Stimulated activated CD8-positive, alpha-beta memory T cell treated with anti-CD3 and anti-CD28 coated beads, Interleukin-7, amount 100 ng/mL, for 48 hours (primary cell): ENCODE measurements at places on chromosomes 2 and 18.

GRCh38 chr2:180520921-180521581 lies 459.4 kb upstream of the UBE2E3 start:
- no peak for DNase-seq

DNA sequence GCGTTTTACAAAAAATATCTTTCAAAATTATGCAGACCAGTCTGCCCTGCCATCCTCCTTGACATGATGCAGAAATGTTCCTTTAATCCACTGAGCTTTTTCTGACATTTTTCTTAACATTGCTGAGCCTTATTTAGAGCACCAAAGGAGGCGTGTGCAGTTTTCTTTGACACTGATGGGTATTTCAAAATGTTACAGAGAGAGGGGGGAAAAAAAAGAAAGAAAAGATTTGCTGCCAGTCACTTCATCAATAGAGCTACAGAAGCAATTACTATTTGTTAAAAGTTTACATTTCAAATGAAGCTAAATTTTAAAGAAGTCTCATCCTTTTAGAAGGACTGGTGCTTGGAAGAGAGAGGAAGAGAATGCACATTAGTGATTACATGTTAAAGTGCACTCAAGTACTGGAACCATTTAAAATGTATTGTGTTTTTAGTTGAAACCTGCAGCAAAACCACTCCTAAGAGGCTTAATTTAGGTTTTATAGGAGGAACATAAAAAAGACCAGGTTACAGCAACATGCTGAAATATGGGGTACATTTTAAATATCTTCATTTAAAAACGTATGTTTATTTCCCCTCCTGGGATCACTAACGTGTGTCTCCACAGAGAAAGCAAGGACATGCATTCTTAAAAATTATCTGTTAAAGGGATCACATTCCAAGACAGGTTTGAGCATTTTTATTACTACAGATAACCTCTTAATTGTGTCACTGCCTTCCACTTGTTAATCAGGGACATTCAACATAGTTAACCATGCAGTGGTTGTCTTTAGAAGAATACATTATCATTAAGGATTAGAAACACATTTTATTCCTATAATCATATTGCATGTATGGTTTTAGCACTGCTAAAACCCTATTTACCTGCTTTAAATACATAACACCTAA lies 258.4 kb downstream of the MEIS1 start:
- no peak for DNase-seq

DNA sequence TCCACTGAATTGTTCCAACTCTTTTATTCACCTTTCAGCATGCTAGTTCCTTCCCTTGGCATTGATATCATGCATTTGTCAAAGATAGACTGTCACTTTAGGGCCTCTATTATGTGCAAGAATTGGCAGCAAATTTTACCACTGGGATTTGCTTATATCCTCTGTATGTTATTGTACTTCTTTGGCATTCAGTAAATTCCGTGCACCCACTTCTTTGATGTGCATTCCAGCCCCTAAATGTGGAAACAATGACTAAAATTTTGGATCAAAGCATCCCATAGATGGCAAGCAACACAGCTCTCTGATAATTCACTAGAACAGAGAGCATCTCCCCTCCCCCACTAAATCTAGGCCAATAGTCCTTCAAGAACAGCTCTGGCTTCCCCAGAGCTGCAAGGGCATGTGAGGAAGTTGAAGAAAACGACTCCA lies 399.0 kb upstream of the HNRNPA3 start:
- no peak for DNase-seq

GRCh38 chr18:63216516-63217311 lies 102.9 kb downstream of the BCL2 start:
- DNase-seq, result no peak

GRCh38 chr18:13580351-13580750 lies 146.0 kb downstream of the FAM210A start:
- DNase-seq, result no peak

DNA sequence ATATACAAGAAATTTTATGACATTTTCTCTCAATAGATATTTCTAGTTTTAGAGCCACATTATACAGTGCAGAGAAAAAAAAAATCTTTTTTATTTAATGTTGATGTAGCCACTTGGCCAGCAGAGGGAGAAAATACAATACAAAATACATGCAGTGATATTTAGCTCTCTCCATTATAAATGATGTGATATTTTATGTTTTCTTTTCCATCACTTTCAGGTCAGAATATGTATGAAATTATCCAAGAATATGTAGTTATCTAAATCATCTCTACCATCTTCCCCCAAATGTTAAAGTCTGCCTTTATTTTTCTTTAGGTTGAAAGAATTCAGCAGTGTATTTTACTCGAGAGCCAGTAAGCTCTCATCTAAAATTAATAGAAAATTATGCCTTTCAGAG lies 533.6 kb upstream of the FSHR start:
- no peak for DNase-seq

- no peak for DNase-seq
These were observed 1064.3 kb upstream of the CDH2 start for GRCh38 chr18:29241199-29241598.

DNA sequence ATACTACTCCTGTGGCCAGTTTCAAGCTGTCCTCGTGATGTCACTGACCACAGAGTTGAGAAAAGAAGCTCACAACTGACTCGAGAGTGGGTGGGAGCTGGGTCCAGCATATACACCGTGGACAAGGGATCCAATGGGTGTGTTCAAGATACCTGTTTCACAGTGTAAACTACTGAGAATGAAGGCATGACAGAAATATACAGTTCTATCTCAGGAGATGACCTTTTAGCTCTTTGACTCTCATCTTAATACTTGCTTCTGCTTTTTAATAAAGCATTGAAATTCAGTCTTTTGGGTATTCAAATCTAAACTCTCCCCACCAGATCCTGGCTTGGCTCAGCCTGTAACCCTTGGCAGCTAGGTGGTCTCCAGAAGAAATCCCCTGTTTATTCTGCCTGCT lies 130.1 kb downstream of the MAP2 start:
- DNase-seq, result no peak

DNA sequence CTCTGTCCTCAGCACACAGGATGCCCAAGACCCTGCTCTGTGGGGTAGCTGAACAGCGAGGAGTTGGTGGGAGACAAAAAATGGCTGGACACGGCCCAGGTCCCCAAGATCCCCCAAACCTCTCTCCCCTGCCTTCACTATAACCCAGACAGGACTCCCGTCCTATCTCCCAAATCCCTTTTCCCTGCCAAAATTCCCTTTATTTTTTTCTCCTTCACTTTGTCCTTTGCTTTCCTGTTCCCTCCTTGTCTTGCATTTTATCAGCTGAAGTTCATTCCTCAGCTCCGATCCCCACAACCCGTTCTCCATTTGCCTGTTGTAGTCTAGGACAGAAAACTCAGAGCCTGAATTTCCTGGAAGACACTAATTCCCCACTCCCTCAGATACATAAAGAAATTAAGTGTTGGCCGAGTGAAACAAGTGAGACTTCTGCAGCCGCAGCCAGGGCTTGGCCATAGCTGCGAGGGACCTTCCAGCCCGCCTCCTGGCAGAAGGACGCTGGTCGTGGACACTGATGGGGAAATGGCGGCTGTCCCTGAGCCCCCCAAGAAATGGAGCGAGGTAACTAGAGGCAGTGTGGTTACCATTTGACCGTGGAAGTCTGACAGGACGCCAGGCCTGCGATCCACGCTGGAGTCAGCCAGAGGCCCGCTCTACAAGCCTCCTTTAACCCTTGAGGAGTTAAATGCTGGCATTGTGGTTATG lies 173.6 kb downstream of the BCL2 start:
- DNase-seq, result no peak

DNA sequence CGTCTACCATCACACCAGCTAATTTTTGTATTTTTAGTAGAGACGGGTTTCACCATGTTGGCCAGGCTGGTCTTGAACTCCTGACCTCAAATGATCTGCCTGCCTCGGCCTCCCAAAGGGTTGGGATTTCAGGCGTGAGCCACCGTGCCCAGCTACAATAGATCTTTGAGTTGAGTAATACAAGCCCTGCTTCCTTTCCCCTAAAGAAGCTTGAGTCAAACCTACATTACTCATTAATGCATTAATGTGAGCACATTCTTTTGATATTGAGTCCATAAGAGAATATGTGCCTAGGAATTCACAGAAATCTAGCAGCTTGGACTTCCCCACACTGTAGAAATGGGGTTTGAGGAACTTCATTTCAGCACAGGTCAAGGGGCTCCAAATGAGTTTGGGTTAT lies 39.6 kb downstream of the PSMG2 start:
- no peak for DNase-seq

DNA sequence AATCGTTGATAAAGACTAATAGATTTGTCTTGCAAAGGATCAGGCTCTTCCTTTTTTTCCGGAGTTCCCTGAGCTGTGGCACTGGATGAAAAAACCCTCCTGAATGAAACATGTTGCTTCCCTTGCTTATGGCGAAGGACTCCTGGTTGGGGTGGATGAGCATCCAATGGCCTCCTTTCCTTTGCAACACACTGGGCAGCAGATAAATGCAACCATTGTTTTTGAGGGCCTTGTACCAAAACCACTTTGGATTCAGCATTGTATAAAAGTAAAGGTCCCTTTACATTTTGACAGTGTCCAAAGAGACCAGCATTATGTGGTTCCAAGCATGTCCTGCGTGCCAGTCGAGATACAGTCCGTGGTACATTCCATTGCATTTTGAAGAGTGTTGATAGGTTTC lies 44.7 kb downstream of the FAM210A start:
- DNase-seq, result no peak

- no peak for DNase-seq
These were observed 176.2 kb upstream of the ST6GAL2 start for GRCh38 chr2:107062173-107062572.

DNA sequence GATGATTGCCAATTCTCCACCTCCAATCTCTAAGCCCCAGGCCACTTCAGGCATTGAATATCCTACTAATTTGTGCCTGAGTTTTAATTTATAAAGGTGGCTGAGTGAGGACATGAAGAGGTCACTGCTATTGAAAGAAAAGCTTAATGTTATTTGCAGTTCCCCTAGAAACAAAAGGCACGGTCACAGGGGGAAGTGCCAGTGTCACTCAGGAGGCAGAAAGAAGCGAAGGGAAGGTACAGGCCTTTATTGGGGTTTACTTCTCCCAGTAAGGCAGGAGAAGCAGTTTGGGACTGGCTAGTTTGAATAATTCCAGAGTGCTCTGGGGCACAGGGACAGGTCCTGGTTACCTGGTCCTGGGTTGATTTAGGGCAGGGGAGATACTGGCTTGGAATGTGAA lies 1.7 kb upstream of the ABHD1 start:
- DNase-seq, result no peak

- no peak for DNase-seq
These were observed 167.3 kb downstream of the MAIP1 start for GRCh38 chr2:200122683-200123082.

GRCh38 chr2:55616551-55617174 lies 759 bp downstream of the PPP4R3B start:
- DNase-seq, result no peak

DNA sequence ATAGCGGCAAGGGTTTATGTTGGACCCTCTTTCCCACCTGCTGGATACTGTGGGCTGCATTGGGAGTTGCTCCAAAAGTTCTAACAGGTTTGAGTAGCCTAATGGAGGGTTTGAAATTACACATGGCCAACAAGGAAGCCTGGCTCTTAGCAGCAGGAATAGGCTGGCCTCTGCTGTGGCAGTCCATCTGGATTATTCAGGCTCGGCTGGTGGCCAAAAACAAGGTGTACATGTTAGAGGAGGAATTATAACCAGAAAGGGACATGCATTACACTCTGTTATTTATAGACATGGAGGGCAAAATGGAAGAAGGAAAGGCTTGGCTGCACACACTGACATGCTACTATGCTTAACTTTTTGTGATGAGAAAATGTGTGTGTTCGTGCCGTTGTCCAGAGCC lies 61.1 kb upstream of the NRXN1 start:
- no peak for DNase-seq

- no peak for DNase-seq
These were observed 23.8 kb downstream of the ADRA2B start for GRCh38 chr2:96092573-96092877.

DNA sequence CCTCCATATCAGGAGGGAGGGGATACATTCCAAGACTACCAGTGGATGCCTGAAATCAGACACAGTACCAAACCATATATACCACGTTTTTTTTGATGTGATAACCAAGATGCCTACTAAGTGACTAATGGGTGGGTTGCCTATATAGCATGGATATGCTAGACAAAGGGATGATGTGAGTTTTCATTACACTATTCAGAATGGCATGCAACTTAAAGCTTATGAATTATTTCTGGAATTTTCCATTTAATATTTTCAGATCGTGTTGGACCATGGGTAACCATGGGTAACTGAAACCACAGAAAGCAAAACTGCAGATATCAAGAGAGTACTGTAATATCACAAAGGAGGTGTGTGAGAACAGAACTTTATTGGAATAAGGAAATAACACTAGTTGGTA lies 39.6 kb upstream of the CRACDL start:
- DNase-seq, result no peak

- peak; percentile 80 for DNase-seq
These were observed 8.0 kb downstream of the IRS1 start for GRCh38 chr2:226791487-226792081.

- no peak for DNase-seq
These were observed 16.2 kb downstream of the OTX1 start for GRCh38 chr2:63066838-63067237.

DNA sequence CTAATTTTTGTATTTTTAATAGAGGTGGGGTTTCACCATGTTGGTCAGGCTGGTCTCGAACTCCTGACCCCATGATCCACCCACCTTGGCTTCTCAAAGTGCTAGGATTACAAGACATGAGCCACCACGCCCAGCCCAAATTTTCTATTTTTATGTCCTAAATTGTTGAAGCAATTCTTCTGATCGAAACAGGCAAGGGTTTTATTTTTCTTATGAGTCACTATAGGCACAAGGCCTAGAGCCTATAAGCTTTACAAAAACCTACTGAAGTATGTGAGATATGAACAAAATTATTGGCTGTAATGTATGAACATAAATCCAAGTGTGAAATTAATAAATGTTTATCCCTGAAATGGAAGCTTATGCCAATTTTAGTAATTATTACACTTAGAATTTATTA lies 464.2 kb upstream of the NRP2 start:
- DNase-seq, result no peak

DNA sequence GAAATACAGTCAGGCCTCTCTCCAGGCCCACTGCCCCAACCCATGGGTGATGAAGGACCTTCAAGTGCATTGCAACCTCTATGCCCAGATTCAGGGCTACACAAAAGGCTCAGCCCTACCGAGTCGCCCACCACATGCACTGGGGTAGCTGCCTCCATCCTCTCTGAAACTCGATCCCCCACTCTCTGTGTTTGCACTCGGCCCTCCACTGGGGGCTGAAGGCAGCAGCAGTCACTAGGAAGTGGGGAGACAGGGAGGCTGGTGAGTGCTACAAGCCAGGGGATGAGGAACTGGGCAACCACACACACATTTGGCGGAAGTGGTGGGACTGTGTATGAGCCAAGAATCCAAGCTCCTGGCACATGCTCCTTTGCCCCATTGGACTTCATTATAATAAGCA lies 94.6 kb downstream of the CERS6 start:
- no peak for DNase-seq

DNA sequence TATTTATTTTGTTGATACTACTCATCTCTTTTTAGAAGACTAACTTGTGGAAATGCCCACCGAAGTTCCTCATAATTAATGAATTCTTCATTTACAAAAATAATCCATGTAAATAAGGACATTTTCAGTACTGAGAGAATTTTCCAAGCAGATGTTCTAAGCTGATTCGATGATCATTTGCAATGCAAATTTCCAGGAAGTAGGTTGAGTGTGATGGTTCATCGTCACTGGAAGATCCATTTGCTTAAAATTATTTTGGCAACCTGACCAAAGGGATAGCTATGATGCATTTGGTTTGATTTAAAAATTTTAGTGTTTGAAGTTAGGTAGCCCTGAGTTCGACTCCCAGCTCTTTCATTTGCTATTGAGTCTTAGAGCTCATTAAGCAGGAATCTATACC lies 257.3 kb upstream of the RASGRP3 start:
- no peak for DNase-seq

- no peak for DNase-seq
These were observed 118.8 kb upstream of the STK17B start for GRCh38 chr2:196290136-196290535.
